ENCODE measurements at places on chromosomes 6 and 20.

DNA sequence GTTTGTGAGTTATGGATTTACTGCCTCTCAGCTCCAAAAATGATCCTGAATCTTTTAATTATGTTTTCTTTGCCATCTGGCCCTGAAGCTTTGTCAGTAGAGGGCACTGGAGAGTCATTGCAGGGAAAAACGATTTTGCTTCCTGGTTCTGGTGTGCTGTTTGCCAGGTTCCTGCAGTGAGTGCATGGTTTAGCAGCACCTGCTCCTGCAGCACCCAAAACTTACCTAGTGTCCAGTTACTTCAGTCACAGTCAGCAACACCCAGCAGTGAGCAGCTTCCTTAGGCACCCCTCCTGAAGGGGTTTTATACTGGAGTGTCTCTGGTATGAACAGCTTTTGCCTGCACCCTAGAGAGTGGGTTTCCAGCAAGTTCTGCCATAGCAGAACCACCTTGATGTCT lies 6.0 kb upstream of the TRIM26 start:
- no peak for DNase-seq

GRCh38 chr20:60882836-60883235 lies 369.2 kb upstream of the CDH4 start:
- no peak for DNase-seq

GRCh38 chr6:168218785-168219566 lies 100.6 kb downstream of the DACT2 start:
- no peak for DNase-seq

GRCh38 chr20:15162079-15162647 lies 824.8 kb upstream of the FLRT3 start:
- no peak for DNase-seq

DNA sequence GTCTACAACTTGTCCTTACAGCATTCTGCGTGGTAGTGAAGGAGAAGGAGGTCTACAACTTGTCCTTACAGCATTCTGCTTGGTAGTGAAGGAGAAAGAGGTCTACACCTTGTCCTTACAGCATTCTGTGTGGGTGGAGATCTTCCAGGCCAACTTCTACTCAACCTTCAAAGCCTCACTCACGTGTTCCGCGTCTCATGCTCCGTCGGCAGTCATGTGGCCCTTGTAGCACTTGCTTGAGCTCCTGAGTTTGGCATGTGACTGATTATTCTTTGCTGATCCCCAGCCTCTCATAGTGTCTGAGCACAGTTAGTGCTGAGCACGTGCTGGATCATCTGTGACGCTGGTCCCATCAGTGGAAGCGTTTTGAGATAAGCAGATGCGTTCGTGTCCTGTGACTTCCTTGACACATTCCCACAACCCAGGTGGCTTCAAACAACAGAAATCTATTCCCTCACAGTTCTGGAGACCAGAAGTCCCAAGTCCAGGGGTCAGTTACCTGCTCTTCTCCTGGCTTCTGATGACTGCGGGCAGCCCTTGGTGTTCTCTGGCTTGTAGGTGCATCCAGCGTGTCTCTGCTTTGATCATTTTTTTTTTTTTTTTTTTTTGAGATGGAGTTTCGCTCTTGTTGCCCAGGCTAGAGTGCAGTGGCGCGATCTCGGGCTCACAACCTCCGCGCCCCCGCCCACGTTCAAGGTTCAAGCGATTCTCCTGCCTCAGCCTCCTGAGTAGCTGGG lies 2.6 kb downstream of the SS18L1 start:
- no peak for DNase-seq

DNA sequence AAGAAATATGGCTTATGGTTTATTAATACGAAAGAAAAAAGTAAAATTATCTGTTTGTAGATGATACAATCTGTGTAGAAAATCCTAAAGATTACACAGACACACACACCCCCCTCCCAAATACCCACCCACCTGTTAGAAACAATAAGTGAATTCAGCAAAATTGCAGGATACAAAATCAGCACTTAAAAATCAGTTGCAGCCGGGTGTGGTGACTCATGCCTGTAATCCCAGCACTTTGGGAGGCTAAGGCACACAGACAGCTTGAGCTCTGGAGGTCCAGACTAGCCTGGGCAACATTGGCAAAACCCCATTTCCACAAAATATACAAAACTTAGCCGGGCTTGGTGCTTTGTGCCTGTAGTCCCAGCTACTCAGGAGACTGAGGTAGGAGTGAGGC lies 42.3 kb downstream of the NINL start:
- no peak for DNase-seq

GRCh38 chr20:58073945-58074856 lies 154.3 kb downstream of the ANKRD60 start:
- no peak for DNase-seq

DNA sequence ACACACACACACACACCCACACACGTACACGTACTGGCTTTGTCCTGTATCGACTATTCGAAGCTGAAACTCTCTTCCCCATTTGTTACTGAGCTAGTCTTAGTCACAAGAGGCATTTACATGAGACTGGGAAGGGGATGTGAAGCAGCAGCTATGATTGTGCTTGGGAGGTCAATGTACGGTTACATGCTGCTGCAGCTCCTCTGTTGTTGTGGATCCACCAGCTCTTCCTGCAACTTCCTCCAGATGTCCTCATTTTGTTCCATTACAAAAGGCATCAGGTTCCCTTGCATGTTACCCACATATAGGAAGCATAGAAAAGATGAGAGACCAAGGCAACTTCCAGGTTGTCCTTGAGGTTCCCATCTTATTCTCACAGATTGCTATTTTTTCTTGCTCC lies 612.4 kb upstream of the IMPG1 start:
- DNase-seq, result no peak

- no peak for DNase-seq
Observed at GRCh38 chr6:17552861-17553260, 47.2 kb upstream of the FAM8A1 start.

All from activated naive CD4-positive, alpha-beta T cell (primary cell).